ENCODE measurements at places on chromosomes 3 and 15.
A peak's percentile ranks its signal among the peaks of the same experiment; 100 is the strongest.

DNA sequence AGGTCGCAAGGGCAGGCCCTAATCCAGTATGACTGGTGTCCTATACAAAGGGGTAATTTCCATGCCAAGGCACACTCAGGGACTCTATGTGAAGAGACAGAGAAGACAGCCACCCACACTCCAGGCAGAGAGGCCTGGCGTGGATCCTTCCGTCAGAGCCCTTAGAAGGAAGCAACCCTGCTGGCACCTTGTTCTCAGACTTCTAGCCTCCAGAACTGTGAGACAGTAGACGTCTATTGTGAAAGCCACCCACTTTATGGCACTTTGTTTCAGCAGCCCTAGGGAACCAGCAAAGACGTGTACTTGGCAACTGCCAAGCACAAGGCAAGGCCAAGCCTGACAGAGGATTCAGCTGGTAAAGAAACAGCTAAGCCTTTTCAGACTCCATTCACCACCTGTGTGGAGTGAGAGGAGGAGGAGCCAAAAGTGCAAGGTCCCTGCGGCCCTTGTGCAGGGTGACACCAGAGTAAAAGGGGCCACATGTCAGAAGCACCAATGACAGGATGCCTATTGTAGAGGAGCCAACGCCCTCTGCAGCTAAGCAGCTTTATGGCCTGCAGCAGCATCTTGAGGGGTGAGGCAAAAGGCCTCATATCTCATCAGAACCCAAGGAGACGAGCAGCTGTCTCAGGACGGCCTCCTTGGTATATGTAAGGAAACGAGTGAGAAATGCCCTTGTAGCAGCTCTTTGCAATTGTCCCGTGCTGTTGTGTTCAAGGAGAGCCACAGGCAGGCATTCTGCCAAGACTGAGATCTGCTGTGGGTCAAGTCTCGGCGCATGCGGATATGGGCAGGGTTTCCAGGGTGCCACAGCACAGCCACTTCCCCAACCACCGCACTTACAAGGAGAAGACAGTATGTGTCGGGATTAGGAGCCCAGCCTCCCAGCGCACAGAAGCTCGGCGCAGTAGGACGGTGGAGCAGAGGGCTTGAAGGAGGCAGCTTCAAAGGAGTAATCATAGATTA is 121.5 kb upstream of the LIPC start:
- DNase-seq: no peak

- DNase-seq: no peak
These were observed 567.8 kb downstream of the ZPLD1 start for GRCh38 chr3:103002425-103003176.

DNA sequence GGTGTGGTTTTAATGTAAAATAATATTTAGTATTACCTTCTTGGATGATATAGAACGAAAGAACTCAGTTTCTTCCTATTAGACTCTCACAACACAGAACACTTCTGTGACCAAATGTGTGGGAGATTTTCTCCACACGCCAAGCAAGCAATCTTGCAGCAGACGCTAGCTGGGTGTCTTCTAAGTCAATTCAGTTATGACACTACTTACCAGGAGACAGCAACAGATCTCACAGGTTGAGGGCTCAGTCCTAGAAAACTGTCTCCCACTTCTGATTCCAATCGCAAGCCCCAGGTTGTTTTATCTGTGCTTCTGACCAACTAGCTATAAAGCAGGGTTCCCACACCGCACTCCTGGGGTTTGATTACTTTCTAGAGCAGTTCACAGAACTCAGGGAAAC is 41.2 kb downstream of the HERC1 start:
- DNase-seq: no peak

DNA sequence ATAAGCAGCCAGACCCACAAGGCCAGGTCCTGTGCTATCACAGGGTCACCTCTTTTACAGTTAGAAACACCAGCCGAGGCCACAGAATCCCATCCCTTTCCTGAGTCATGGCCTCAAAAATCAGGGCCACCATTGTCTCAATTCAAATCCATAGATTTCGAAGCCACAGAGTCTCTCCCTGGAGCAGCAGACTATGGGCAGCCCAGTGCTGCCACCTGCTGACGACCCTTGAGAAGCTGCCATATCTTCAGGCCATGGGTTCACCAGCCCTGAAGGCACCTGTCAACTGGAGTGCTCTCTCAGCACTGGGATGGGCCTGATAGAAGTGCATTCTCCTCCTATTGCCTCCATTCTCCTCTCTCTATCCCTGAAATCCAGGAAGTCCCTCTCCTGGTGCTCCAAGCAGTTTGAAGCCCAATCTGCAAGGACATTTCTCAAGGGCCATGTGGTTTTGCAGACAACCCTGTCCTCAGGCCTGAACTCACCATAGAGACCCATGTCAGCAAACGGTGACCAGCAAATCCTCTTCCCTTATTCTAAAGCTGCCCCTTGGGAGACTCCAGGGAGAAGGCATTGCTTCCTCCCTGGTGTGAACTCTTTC is 39.6 kb downstream of the TGM4 start:
- DNase-seq: peak; percentile 54

- no peak for DNase-seq
These were observed 7.0 kb downstream of the C15orf39 start for GRCh38 chr15:75208501-75209288.

DNA sequence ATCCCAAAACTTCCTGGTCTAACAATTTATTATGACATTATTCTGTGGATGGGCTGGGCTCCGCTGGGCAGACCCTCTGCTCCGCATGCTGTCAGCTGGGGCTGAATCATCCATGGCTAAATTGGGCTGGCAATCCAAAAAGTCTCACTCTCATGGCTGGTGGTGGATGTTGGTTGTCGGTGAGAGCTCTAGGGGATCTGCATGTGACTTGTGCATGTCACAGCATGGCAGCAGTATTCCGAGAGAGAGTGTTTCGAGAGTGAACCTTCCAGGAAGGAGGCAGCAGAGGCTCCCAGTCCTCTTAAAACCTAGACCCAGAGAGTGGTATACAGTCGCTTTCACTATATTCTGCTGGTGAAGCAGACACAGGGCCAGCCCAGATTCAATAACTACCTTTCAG is 9.9 kb downstream of the RARB start:
- no peak for DNase-seq

DNA sequence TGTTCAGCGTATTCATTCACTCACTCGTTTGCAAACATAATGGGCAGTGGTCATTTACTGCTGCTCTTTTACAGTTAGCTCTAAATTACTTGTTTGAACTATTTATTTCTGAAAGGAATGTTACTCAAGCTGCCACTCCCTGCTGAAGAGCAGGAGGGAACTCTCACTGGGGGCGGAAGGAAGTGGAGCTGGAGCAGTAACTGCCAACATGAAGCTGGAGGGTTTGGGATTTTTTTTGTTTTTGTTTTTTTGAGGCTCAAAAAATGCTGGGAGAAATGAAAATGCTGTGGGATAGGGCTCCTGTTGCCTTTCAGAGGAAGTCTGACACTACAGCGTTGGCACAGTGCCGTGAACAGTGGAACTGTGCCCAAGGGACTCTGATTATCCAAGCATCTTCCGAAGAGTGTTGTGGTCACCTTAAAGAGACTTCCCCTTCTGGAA is 44.1 kb downstream of the SENP2 start:
- DNase-seq: no peak

DNA sequence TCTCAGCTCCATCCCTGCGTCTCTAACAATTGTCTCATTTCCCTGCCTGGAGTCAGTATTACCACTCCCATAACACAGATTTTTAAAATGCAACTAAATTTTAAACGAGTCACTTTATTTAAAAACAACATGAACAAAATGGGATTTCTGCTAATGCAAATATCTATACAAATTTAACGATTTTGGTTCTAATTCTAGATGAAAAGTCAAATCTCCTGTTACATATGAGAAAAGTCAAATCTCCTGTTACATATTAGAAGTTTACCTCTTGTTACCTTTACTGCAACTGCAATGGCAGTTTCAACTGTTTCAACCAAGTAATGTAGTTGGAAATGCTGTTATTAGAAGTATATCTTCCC is 578 bp upstream of the RPL39L start:
- DNase-seq: no peak

- DNase-seq: no peak
These were observed 156.0 kb upstream of the MRPL3 start for GRCh38 chr3:131658771-131659170.

DNA sequence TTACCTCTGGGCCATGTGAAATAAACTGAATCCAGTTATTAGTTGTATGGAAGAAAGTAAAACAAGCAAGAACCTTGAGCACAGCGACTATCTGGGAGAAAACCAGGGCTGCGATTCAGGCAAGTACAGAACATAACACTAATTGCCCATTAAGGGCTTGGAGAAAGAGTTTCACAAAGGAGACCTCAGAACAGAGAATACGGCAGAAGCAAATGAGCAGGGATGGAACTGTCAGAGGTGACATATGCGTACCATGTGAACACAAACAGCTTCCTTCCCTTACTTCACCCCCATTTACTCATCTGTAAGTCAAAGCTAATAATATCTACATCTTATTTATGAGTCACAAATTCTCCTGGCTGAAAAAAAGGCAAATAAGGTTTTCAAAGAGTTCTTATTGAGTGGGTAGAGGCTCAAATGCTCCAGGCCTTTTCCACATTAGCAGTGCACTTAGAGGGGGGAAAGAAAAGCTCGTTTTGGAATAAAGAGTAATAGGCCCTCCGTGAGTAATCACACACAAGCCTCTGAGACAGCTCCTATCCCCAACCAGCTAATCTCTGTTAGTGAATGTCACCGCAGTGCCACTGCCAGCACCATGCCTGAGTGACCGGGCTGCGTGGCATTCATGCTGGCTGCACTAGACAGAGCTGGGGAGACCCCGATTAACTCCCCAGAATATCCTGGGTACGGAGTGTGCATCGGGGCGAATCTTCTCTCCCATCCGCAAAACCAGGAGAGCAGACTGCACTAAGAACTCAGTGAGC is 2.6 kb downstream of the PCSK6 start:
- DNase-seq: no peak

DNA sequence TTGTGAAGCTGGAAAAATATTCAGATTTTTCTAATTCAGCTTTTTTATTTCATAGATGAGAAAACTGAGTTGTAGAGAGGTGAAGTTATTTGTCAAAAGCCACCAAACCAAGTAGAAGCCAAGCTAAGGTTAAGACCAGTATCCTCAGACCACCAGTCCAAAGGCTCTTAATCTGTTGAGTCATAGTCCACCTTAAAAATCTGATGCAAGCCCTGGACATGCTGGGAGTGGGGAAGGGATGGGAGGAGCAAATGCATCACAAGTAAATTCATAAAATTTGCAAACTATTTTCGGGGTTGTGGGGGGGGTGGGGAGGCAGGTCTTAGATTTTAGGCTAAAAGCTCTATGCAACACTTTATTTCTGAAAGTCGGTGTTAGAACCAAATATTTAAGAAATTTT is 307.7 kb upstream of the SEMA6D start:
- DNase-seq: no peak

DNA sequence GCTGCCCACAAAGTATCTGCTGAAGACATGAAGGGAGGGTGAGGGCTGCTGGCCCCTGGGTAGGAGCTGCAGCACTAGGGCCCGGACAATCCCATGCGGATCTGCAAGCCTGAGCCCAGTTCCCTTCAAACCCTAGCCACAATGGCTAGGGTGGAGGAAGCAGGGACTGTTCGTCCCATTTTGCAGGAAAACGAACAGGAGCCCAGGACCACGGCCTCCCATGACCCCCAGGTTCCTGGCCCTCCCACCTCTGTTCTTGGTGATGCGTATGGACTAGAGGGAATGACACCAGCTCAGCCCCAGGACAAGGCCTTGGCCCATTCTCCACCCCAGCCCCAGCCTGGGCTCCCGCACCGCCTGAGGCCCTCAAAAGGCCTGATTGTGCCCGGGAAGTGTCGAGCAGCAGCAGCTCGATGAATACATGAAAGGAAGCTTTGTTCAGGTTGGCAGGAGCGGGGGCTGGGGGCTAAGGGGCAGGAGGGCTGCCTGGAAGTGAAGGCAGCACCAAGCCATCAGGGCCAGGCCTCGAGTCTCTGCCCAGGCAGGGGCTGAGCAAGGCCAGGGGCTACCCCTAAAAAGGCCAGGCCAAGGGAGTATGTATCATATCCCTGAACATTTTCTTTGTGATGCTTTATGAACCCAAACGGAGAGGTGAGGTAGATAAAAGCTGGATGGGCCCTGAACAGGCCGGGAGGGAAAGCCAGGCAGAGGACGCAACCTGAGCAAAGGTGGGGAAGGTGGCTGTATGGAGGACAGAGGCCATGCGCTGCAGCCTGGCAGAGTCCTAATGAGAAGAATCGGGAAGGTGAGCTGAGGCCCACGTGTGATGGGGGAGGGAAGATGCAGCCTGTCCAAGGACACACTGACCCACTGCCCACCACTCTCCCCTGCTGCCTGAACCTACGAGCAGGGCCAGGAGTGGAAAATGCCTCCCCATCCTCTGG is 12.2 kb downstream of the SEMA7A start:
- no peak for DNase-seq

DNA sequence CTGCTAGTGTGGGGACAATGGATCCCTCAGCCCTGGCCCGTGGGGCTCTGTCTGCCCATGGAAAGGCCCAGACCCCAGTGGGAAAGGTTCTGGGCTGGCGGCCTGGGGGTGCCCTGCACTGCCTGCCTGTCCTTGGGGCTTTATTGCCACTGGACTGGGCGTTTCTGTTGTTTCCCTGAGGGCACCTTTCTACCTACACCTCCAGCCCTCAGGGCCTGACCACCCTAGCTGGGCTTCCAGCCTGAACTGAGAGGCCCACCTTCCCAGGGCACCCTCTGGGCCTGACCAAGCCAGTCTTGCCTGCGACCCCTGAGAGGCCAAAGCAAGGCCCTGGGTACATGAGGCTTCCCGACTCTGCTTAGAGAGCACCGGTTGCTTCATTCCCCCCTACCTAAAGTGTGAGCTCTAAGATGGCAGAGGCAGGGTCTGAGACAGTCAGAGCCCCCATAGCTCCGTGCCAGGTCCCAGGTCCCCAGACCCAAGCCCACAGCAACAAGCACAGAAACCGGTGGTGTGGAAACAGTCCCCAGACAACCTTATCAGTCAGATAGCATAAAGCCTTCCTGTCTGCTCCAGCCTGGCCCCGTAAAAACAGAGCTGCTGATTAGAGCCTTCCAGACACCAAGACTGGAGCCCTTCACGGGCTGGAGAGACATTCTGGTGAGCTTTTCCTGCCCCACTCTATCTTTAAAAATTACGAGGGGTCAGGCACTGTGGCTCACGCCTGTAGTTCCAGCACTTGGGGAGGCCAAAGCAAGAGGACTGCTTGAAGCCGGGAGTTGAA is 102.8 kb downstream of the CHSY1 start:
- DNase-seq: no peak

- no peak for DNase-seq
These were observed 342.8 kb downstream of the TBC1D5 start for GRCh38 chr3:17399586-17399985.

DNA sequence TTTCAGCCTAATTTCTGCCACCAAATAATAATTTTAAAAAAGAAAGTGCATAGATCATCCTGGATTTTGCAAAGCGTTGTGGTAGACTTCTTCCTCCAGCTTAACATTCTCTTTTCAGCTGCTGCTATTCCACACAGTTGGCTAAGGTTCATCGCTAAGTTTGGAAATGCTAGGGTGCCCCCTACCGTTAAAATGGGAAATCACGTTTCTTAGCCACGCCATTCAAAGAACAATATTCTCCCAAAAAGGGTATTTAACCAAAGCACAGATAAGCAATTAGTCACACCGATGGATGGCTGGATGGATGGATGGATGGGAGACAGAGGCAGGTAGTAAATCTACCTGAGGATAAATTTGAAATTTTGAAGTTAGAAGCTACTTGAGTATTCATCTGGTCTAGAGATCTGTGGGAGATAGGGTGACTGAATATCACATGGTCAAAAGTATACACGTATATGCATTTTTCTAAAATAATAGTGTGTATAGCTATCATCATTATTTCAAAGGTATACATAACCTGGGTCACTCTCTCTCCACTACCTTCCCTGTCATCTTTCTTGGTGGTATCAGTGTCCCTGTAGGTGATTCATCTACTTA is 67.2 kb downstream of the EFHB start:
- peak; percentile 18 for DNase-seq

GRCh38 chr15:74311734-74312444 is 55.6 kb downstream of the CYP11A1 start:
- DNase-seq: no peak

GRCh38 chr15:34610354-34610753 is 26.9 kb upstream of the GOLGA8B start:
- DNase-seq: no peak
